ENCODE measurements at places on chromosomes 13 and 19.

DNA sequence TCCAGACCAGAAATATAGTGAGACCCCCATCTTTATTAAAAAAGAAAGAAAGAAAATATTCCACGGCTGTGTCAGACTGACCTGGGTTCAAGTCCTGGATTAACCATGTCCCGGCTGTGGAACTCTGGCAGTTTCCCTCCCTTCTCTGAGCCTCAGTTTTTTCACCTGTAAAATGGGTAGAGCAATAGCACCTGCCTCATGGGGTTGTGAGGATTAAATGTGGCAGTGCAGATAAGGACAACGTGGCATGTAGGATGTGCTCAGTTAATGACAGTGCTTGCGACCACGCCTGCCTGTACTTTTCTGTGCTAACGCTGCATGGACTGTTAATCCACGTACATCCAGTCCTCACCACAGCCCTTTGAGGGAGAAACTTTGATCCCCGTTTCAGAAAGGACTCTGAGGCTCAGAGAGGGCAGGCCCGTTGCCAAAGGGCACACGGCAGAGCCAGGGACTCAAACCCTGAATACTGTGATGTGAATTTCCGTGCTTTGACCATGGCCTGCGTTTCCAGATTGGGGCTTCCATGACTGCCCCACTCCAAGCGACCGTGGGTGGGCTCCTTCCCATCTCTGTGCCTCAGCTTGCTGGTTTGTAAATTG, 16.1 kb downstream of the SBK2 start:
- DNase-seq = no peak

GRCh38 chr13:60410299-60410698, 13.3 kb downstream of the TDRD3 start:
- DNase-seq = no peak

- DNase-seq = no peak
Observed at GRCh38 chr13:109208522-109208921, 577.9 kb downstream of the IRS2 start.

DNA sequence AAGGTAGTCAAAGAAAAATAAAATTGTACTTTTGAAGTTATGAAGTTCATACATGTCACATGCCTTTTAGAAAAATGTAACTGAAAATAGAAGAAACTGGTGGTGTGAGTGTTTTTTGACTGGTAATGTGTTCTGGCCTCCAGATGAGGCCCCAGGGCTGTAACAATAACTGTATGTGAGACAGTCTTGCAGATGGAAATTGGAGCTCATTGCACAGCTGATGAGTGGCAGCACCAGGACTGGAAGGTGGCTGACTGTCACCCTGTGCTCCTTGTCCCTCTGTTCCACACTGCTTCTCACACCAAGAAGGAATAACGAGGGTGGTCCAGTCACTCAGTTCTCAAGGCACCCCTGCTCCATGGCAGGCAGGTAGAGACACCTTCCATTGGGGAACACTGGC, 215.6 kb downstream of the SLC7A1 start:
- DNase-seq = no peak

GRCh38 chr13:40442826-40443225, 223.6 kb downstream of the FOXO1 start:
- DNase-seq = no peak

GRCh38 chr19:45179072-45179891, 698 bp downstream of the BLOC1S3 start:
- DNase-seq = peak; percentile 38

DNA sequence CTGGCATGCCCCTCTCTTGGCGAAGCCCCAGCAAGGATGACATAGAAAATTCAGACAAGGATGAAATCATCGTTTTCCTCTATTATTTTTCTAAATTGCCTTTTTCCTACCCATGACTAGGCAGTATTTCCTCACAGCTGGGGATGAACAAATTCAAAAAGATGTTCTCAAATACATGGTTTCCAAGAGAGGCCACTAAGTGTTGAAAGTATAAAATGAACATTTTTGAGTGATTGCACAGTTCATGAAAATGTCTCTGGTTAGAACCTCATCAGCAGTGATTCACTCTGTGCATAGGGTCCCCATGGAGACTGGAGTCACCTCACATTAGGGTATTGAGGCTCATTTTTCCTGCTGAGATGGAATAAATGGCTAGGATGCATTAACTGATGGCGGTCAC, 373.7 kb downstream of the DNAJC15 start:
- no peak for DNase-seq

GRCh38 chr13:67574320-67575233, 344.4 kb upstream of the PCDH9 start:
- no peak for DNase-seq
